ENCODE measurements at places on chromosomes 7 and 10.

DNA sequence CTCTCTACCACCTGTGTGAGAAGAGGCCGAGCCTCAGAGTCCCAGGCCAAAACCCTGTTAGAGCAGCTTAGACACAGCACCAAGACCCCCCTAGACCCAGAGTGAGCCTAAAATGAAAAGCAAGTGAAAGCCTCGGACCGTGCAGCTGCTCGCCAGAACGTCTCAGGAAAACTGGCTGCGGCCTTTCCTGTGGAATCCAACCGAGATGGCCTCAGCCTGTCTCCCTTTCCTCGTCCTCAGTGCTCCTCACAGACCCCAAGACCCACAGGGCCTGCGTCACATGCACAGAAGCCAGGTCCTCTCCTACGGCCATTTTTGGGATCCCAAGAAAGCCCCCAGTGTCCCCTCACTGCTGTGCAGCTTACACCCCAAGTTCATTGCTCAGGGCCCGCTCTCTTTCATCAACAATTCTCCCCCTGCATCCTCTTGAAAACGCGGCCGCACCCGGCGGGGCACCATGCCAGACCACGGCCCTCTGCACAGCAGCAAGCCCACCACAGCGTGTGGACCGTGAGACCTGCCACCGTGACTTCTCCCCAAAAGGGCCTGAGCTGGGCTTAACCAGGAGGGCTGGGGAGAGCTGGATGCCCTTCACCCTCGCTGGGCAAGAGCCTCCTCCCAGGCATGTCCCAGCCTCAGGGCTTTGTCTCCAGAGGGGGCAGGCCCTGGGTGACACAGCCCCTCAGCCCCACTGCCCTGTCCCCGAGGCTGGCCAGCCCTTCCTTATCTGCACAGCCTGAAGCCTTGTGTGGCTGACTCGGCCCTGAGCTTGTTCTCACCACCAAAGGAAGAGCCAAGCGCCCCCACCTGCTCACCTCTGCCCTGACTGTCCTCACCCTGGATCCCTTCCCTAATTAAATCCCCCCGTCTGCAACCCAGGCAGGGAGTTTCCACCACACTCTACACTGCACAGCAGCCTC lies 142.9 kb downstream of the PTPRN2 start:
- H3K4me1 ChIP-seq: no peaks in the 10 kb centered on the region
- no peak overlapping the region for H3K4me3 ChIP-seq
- H3K36me3 ChIP-seq: no peaks in the 10 kb centered on the region
- DNase-seq: no peak
- H3K27ac ChIP-seq: no peak overlapping the region
- H3K27me3 ChIP-seq: peaks cover 6% of the 10 kb centered on the region

- peaks cover 35% of the 10 kb centered on the region for H3K36me3 ChIP-seq
- no peak for DNase-seq
- H3K4me3 ChIP-seq: no peak overlapping the region
- H3K4me1 ChIP-seq: no peaks in the 10 kb centered on the region
- no peak overlapping the region for H3K27ac ChIP-seq
Observed at GRCh38 chr7:99002827-99003212, 124.5 kb downstream of the TRRAP start.

DNA sequence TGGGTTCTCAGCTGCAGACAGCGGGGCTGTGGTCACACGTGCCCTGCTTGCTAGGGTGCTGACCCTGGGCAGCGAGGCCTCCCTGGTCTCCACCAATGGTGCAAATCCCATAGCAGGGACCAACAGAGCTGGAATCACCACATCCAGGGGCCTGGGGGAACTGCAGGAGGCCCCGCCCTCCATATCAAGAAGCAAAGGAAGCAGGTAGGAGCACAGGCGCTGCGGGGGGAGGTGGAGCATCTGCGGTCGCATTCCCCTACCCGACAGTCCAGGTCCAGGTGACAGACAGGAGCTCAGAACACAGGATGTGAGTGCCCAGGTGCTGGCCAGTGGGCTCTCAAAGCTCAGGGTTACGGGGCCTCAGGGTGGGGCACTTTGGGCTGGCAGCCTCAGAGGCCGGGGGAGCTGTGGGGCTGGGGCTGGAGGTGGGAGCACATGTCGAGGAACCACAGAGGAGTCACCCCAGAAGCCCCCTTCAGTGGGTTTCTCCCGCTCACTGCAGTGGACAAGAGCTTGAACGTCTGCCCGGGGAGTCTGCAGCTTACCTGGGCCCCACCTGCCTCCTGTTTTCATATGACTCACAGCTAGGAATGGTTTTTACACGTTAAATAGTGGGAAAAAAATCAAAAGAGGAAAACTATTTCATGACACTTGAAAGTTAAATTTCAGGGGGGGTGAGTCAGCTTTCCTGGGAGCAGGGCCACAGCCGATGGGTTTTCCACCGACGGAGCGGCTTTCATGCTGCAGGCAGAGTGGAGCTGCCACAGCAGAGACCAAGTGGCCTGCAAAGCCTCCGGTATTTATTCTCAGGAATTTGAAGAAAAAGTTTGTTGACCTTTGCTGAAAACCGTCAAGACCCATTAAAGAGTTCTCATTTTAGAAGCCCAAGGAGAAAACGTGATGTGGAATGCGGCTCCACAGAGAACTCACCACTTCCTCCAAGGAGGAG lies 148.7 kb upstream of the PPP2R2D start:
- H3K36me3 ChIP-seq: no peaks in the 10 kb centered on the region
- H3K27ac ChIP-seq: no peak overlapping the region
- DNase-seq: no peak
- no peaks in the 10 kb centered on the region for H3K4me1 ChIP-seq
- no peak overlapping the region for H3K4me3 ChIP-seq

- H3K27me3 ChIP-seq: no peaks in the 10 kb centered on the region
- no peaks in the 10 kb centered on the region for H3K4me1 ChIP-seq
- H3K4me3 ChIP-seq: no peak overlapping the region
- H3K36me3 ChIP-seq: no peaks in the 10 kb centered on the region
- no peak for DNase-seq
Observed at GRCh38 chr10:24992512-24993133, 23.3 kb downstream of the ENKUR start.

GRCh38 chr10:114239994-114240345 lies 916 bp downstream of the VWA2 start:
- H3K27me3 ChIP-seq: peaks cover 16% of the 10 kb centered on the region
- DNase-seq: no peak
- no peak overlapping the region for H3K27ac ChIP-seq

DNA sequence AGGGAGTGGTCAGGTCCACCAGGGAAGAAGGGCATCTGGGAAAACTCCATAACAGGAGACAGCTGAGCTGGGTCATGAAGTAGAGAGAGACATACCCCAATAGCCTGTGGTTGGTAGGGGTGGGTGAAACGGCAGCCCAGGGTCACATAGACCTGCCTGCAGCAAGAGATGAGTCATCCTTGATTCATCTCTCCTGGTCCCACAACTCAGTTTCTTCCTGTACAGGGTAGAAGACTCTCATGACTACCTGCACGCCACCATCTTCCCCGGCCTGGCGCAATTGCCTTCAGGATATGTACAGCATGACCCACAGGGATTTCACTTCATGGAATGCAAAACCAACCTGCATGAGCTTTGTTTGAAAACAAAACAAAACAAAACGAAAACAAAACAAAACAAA lies 45.1 kb upstream of the ADAM12 start:
- no peaks in the 10 kb centered on the region for H3K27me3 ChIP-seq
- peak; percentile 1 for DNase-seq
- H3K36me3 ChIP-seq: no peaks in the 10 kb centered on the region
- H3K4me1 ChIP-seq: no peaks in the 10 kb centered on the region
- no peak overlapping the region for H3K4me3 ChIP-seq
- H3K27ac ChIP-seq: no peak overlapping the region

GRCh38 chr10:124565565-124566221 lies 104.1 kb downstream of the LHPP start:
- no peak overlapping the region for H3K4me3 ChIP-seq
- no peaks in the 10 kb centered on the region for H3K36me3 ChIP-seq
- H3K27ac ChIP-seq: no peak overlapping the region
- H3K4me1 ChIP-seq: no peaks in the 10 kb centered on the region
- DNase-seq: no peak
- no peaks in the 10 kb centered on the region for H3K27me3 ChIP-seq

DNA sequence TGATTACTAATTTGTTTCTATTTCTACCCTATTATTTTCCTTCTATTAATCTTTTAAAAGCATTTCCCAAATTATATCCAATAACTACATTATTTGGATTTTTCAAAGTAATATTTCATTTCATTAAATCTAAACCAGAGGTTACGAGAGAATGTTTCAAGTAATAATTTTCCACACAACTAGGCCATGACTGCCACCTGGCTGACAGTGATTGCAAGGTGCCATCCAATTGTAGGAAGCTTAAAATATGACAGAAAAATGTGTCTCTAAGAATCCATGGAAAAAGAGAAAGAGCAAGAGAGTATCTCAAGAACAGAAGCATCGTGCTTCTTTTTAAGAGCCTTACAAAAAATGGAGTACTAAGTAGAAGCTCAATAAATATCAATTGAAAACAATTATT lies 48.7 kb downstream of the TPK1 start:
- H3K27ac ChIP-seq: no peak overlapping the region
- H3K4me1 ChIP-seq: no peaks in the 10 kb centered on the region
- no peak for DNase-seq
- no peaks in the 10 kb centered on the region for H3K36me3 ChIP-seq

- H3K27me3 ChIP-seq: no peaks in the 10 kb centered on the region
- no peak overlapping the region for H3K27ac ChIP-seq
- no peaks in the 10 kb centered on the region for H3K36me3 ChIP-seq
- no peak for DNase-seq
Observed at GRCh38 chr7:142001163-142001874, 5.6 kb downstream of the MGAM start.

GRCh38 chr10:32028710-32029109 lies 27.5 kb downstream of the KIF5B start:
- H3K36me3 ChIP-seq: peaks cover 45% of the 10 kb centered on the region
- H3K27me3 ChIP-seq: no peaks in the 10 kb centered on the region
- H3K4me1 ChIP-seq: no peaks in the 10 kb centered on the region
- H3K4me3 ChIP-seq: no peak overlapping the region
